Hematopoietic multipotent progenitor cell (in vitro differentiated cells): ENCODE measurements at places on chromosomes 3 and 15. TPM values are rescaled to one million over a fixed set of nuclear protein-coding genes. Genes with fewer than 3 reads are reported as not detected.

DNA sequence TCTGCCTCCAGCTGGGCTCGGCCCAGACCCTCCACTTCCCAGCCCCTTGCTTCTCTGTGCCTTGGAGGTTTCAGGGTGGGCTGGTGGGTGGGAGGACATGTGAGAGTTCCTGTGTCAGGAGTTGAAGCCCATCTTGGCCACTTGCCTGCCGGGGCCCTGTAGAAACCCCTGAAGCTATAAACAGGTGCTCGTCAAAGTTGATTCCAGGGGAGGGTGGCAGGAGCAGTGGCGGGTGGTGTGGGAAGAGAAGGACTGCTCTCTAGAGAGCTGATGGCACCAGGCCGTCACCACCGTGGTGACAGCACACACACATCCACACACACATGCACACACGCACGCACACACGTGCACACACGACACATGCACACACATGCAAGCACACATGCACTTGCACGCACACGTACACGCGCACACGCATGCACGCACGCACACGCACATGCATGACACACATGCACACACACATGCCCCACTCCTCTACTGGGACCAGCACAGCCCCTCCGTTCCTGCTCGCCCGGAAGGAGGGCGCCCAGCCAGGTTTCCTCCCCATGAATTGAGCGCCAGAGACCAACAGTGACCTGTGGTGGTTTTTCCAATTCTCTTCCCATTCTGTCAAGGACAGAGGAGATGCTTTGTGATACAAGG lies 56.3 kb upstream of the CGNL1 start:
- no peak for DNase-seq

DNA sequence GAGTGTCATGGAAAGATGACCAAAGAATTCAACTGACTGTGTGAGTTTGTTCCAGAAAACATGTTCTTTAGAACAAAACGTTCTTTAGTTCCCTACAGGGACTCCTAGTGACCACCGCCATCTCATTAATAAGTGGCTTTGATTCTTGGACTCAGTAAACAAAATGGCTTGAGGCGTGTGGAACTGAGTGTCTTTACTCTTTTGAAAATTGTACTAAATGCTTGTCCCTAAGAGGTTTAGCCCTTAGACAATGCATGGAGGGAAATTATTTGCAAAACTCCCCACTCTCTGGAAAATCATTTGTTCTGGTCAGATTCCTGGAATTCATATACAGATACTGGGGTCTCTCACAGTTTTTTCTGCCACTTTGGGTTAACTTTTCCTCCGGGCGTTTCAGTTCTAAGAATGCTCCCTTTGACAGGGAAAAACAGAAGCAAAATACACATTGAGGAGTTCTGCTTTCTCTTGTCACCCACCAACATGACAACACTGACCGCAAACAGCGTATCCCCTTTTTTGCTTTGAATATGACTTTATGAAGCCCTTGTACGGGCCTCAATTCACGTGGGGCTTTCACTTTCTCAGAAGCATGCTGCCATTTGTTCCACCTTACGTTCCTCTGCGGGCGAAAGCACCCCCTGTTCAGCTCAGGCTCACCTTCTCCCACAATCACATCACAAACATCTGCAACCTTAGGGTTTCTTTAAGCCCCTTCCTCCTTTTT lies 15.3 kb upstream of the NRROS start:
- DNase-seq: peak; percentile 88

GRCh38 chr3:43076857-43077256 lies 29.0 kb downstream of the POMGNT2 start:
- DNase-seq: no peak

GRCh38 chr3:137789236-137789635 lies 25.1 kb downstream of the SOX14 start:
- no peak for DNase-seq

DNA sequence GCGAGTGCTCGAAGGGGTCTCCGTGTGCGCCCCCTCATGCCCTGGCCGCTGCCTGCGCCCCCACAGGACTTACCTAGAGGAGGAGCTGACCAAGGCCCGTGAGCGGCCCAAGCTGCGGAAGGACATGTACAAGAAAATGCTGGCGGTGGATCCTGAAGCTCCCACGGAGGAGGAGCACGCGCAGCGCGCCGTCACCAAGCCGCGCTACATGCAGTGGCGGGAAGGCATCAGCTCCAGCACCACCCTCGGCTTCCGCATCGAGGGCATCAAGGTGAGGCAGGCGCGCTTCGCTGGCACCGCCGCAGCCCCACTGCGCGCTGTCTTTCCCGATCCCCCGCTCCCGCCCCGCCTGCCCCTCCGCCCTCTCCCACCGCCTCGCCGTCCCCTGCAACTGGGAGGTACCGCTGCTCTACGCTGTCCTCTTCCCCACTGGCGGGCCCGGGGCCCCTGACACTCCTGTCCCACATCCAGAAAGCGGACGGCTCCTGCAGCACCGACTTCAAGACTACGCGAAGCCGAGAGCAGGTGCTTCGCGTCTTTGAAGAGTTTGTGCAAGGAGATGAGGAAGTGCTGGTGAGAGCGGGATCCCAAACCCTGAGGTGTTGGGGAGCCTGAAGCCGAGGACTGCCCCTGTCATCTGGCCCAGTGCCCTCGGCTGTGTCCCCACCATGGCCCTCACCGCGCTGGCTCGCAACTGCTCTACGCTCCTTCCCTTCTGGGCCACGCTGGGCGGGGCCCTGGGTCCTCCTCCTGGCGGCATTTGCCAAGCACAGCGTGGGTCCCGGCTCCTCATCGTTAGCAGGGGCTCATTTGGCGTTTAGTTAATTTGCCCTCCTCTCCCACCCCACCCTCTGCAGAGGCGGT lies 8.5 kb downstream of the ITPKA start:
- DNase-seq: no peak

GRCh38 chr3:24963762-24964625 lies 464.1 kb upstream of the RARB start:
- DNase-seq: no peak

- no peak for DNase-seq
Observed at GRCh38 chr3:74613060-74613459, 1.4 kb downstream of the CNTN3 start.

DNA sequence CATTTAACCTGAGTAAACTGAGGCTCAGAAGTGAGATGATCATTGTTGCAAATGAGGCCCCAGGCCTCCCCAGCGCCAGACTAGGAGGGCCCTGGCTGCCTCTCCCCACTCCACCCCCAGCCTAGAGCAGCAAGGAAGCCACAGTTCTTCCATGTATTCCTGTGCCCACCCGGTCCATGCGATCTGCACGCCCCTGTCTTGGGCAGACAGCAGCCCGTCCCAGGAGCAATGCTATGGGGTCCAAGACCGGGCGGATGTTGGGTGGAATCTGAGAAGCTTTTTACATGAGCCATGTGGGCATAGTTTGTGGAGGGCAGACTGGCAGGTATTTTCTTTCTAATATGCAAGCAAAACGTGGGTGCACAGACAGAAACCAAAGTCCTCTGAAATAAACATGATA lies 15.1 kb downstream of the SH2D7 start:
- DNase-seq: no peak

DNA sequence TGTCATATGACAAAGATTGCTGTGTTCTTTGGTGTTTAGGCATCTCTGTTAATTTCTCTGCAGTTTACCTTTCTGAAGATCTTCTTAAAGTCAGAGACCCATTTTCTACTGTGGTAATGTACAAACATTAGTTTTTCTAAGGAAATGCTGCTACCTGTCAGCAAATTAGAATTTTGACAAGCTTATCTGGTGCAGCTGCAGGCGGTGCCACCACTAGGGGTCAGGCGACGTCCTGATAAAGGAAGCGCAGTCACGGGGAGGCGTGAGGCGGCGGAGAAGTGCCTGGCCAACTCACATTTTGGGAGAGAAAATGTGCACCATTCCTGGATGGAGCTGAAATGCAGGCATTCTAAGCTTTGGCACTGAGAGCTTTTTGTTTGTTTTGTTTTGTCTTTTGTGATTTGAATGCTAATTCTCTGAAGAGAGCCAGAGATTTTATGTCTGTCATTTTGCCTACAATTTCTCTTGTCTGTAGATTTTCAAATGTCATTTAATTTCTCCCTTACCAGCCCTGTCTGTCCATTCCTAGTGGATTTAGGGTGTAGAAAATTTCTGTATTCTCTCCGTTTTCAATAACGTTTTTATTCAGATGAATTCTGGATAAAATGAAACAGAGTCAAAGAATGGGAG lies 24.9 kb upstream of the SIAH2 start:
- DNase-seq: peak; percentile 78

DNA sequence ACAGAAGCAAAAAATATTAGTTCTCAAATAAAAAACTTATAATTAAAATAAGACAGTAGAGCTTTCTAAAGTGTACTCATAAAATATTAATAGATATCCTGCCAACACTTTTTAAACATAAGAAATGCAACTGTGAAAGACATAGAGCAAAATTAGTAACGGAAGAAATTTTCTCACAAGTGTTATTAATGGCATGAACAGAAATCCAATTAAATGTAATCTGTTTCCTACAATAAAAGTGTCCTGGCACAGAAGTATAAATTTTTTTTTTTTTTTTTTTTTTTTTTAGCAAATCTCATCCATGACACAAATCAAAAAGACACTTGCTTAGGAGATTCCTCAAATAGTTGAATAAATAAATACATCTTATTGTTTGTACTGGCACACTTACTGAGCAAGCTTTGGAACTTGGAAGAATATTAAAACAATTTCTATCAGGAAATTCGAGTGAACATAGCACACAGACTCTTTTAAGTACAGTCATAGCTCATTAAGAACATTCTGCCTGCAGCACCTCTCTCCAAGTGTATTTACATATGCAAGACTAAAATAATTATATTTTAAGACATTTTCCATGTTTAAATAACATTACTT lies 227.2 kb upstream of the ROBO2 start:
- no peak for DNase-seq

GRCh38 chr15:39580485-39581241 lies at the start of gene THBS1:
Gene THBS1 (plus strand): TSS chr15:39581079. CDS start chr15:39581858, 779 bp downstream.
- DNase-seq: no peak

DNA sequence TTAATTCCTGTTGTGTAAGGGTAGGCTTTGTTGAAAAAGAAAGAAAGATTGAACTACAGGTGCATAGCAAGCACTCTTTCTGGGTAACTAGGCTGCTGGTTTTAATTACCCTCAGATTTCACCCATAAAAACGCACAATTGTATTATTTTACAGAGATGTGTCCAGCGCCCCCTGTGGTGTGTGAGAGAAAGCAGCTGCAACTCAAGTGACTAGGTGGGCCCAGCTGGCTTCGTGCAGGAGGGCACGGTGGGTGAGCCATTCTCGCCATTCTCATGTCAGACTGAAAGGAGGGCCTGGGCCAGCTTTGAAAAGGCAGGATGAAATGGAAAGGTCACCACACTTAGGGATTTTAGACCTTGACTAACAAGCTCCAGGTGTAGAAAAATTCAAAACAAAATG lies 122.6 kb downstream of the LRIG1 start:
- peak; percentile 29 for DNase-seq

SCG5 gene
- total RNA-seq: 0.27 TPM

TYRO3 gene
- 3.0 TPM for total RNA-seq

HHLA2 gene
- total RNA-seq: not detected

ANKDD1A gene
- 6.2 TPM for total RNA-seq

PFKFB4 gene
- total RNA-seq: 10.8 TPM

MKRN3 gene
- total RNA-seq: 1.3 TPM
